ENCODE measurements at places on chromosomes 4 and X.

- DNase-seq = no peak
Observed at GRCh38 chr4:3807311-3807710, 41.1 kb downstream of the ADRA2C start.

DNA sequence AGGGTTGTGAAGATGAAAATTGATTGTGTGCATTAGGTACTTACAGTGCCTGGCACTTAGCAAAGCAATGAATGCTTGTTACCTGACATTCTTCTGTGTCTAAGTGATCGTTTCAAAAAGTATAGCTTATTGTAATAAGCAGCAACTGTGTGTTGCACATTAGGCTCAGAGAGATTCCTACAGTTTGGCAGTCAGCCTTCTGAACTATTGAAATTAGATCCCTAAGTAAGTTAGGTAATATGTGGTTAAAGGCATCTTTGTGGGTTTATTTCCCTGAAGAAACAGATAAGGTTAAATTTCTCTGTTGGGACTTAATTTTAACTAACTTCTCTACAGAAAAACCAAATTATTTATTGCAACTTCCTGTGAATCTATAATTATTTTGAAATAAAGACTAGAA is 93.4 kb downstream of the REPS2 start:
- DNase-seq = no peak

DNA sequence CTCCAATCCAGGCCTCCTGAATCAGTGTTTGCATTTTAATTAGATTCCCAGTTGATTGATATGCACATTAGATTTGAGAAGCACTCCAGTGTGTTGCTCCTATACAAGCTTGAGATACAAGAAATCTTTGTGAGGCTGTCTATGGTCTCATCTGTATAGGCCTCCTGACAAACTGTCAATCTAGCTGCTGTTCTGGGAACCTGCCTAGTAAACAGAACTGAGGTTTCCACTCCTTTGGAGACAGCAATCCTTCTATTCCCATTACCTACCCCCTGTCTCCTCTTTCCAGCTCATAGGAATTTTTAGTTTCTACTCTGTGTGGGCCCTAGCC is 306.1 kb upstream of the EMCN start:
- no peak for DNase-seq

DNA sequence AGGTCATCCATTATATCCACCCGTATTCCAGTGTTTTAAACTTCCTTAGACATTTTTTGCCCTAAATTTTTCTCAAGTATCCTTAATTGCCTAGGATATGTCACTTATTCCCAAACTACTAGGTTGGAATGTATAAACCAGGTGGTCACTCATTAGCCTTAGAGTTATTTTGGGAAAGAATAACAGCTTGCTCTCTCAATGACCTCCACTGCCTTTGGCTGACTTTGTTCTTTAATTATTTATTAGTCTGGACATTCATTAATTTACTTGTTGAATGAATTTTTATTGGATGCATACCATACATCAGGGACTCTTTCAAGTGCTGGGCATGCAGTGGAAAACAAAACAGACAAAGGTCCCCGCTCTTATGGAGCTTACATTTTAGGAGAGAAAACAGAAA is 609.3 kb upstream of the IGFBP7 start:
- DNase-seq = no peak

- no peak for DNase-seq
Observed at GRCh38 chrX:16638533-16638932, 11.4 kb upstream of the S100G start.

DNA sequence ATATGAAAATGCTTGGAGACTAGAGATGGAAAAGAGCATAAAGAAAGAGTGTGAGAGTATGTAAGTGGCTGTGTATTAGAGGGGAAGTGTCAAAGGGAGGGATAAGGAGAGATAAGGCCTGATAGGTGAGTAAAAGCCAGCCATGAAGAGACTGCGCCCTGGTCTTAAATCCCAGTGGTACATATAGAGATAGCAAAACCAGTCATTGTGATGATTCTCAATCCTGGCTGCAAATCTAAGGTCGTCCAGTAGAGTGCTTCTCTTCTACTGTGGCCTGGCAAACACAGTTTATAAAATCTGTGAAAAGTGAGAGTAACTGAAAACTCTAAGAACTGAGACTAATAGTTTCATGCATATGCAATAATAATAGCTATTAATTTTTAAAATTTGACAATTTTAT is 86.9 kb downstream of the MAB21L2 start:
- no peak for DNase-seq

DNA sequence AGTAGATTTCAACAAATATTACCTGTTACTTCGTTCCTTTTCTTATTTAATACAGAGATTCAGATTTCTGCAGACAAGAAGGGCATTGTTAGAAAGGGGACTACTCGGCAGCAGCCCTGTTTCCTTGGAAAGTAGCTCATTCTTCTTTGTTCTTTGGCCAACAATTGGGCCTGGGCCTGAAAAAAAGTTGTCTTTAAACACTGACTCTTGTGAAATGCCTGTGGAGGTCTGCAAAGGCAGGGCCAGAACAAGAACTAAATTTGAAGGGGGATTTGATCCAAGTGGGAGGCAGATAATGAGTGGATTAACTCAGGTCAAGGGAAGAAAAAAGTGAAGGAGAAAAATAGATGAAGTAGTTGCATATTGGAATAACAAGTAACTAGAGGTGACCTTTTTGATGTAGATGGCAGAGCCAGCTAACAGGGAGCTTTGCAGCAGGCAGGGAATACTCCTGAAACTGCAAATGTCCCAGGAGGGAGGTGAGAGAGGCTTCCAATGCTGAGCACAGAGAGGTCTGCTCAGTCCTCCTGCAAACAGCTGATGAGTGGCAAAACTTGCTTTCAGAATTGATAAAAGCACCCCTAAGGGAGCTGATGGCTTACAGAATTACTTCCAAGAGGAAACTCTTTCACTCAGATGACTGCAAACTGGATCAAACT is 393.2 kb upstream of the HS3ST1 start:
- no peak for DNase-seq

DNA sequence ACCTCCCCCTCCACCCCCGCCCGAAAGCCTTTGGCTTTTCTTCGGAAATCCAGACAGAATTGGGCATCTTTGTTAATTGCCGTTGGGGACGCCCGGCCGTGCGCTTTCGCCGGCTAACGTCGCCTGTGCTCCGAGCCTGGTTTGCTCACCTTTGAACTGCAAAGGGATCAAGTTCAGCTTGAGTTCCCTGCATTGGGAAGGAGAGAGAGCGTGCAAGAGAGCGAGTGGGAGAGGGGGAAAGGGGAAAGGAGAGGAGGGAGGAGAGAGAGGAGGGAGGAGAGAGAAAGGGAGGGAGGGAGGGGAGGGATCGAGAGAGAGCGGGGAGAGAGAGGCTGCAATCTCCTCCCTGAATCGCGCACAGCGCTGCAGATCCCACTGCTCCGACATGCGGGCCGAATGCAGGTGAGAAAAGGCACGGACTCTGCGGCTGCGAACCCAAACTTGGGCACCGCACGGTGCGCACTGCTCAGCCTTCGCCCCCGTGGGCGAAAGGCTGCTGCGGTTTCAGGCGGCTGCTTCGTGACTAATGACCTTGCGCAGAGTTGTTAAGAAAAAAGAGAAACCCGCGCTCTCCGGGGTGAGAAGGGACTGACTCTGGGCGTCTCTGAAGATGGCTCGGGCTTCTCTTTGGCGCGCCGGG is at the start of gene PCDH7:
TSS of gene PCDH7 (plus strand) at position 349 of the 640 bp plus-strand sequence. CDS start 1,054 bp downstream, outside the sequence.
- DNase-seq = no peak

GRCh38 chrX:16462912-16463311 is 187.0 kb upstream of the S100G start:
- no peak for DNase-seq

DNA sequence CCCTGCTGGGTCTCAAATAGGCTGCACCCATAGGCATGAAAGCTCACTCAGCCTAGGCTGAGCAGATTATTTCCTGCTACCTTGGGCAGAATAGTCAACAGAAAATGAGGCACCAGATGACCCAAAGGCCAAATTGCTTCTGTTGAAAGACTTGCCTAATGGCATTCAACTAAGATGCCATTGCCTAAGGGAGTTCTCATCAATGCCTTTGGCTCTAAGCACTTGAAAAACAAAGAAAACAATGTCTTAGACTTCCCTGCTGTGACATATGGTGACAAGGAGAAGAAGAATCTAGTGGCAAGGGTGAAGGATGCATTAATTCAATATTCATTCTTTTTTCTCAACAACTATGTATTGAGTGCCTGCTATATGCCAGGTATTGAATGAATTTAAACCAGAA is 25.7 kb upstream of the PCDH19 start:
- no peak for DNase-seq

- DNase-seq = no peak
Observed at GRCh38 chr4:144709793-144710525, 64.0 kb downstream of the HHIP start.

DNA sequence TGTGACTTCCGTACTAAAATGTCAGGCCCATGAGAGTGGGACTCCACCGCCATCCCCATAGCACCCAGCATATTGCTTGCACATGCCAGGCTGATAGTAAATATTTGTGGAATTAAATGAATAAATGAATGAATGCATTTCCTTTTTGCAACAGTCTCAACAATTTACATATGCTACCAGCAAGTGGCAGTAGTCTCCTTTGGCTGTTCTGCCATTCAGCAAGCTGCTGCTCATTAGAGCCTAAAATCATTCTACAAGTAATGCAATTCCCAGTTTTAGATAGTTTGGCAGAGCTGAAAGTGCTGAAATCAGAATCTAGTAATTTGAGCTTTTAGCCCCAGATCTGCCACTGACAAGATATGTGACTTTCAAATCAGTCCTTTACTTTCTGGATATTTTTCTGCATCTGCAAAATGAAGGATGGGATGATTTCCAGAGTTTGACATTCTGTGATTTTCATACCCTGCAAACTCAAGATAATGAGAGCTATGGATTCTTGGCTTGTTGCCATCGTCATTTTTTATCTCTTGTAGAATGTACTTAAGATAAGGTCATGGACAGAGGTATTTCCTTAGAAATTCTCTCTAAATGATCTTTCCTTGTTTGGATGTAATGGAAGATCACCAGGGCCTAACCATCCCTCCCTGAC is 35.7 kb upstream of the INTS6L start:
- no peak for DNase-seq

GRCh38 chrX:14915596-14915995 is 42.4 kb downstream of the MOSPD2 start:
- DNase-seq = no peak

GRCh38 chr4:36286481-36286871 is 5.1 kb downstream of the DTHD1 start:
- no peak for DNase-seq

DNA sequence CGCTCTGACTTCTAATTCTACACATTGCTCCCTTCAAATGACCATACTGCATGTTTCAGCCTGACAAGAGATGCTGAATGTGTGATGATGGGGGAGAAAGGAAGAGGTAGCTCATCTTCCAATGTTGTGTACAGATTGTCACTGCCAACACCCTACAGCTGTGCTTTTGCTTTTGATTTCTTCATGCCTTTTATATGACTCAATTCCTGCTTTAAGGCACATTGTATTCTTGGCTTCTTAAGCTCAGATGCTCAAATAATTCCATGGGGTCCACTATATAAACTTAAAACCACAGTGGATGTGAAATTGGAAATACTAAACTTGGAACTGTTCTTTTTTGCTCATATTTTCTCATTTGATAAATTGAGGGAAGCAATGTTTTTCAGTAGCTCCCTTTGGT is 183.2 kb upstream of the WDFY3 start:
- DNase-seq = no peak

DNA sequence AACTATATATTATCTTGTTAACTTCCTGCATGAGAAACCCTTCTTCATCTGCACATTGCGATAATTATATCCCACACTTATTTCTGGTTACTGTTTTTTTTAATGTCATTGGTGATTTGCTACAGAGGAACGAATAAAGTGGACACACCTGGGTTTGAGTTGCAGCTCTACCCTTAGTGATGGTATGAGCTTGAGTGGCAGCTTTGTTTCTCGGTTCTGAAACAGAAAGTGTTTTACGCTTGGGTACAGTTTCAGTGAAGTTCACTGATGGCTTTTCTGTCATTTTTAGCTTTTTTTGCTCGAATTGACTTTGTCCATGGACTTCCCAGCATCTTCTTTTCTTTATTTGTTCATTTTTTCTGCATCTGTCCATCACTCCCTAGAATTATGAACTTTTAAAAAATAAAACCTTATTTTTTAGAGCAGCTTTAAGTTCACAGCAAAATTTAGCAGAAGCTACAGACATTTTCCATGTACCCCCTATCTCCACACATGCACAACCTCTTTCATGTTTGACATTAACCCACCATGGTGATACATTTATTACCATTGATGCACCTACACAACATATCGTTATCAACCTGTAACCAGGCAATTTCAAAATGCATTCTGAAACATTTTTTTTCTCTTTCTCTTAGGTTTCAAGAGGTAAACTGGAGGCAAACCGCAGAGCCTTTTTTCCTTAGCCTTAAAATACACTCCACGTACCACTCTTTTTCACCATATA is 1041.6 kb upstream of the PRKX start:
- DNase-seq = no peak

- no peak for DNase-seq
Observed at GRCh38 chrX:154486052-154486395, 391 bp downstream of the UBL4A start.

DNA sequence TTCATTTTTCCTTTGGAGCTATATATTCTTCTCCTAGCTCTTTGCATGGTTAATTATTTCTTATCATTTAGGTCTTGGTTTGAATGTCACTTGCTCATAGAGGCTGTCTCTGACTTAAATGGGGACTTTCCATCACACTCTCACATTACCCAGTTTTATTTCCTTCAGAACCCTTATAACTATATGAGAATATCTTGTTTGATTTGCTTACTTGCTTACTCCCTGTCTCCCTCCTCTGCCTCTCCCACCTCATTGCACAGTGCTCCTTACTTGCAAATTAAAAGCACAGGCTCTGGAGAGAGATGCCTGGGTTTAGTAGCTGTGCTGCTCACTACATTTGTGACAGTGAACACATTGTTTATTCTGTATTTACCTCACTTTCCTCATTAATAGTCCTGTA is 174.6 kb downstream of the SOWAHB start:
- DNase-seq = no peak

DNA sequence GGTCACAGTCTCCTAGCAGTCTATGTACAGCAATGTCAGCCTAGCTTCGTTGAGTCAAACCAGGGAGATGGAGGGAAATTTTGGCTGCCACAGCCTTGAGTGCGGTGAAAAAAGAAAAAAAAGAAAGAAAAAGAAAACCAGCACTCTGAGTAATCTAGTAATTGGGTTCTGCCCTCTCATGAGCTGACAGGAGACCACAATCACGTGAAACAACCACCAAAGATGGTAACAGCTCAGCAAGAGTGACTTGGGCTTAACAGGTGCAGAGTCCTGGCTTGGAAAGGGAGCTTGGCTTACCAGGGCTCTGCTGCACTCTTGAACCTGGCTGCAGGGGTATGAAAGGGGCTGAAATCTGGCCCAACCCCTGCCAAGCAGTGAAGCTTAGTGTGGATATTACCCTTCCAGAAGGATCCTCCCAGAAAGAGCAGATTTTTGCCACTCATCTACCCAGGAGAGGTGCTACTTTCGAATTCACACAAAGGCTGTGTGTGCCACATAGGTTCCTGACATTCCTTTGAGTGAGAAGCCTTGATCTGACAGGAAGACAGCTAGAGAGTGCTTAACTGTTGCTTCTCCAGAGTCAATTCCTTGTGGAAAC is 350.3 kb downstream of the PTTG2 start:
- peak; percentile 69 for DNase-seq

DNA sequence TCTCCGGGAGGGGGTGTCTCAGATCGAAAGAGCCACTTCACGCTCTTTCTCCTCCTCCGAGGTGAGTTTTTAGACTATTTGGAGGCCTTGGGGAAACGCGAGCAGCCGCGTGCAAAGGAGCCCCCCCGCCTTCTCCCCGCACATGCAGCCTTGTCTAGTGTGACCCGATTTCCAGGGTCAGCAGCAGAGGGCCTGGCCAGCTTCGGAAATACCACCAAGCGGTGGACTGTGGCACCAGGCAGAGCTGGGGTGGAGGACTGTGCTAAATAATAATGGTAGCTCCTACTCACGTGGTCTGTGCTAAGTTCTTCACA is 79.3 kb upstream of the BCOR start:
- no peak for DNase-seq

All from activated T-cell treated with anti-CD3 and anti-CD28 coated beads for 24 hours (primary cell).